ENCODE measurements at places on chromosomes 16 and 17.

GRCh38 chr16:49554681-49555080 is 181.1 kb downstream of the C16orf78 start:
- DNase-seq: no peak

DNA sequence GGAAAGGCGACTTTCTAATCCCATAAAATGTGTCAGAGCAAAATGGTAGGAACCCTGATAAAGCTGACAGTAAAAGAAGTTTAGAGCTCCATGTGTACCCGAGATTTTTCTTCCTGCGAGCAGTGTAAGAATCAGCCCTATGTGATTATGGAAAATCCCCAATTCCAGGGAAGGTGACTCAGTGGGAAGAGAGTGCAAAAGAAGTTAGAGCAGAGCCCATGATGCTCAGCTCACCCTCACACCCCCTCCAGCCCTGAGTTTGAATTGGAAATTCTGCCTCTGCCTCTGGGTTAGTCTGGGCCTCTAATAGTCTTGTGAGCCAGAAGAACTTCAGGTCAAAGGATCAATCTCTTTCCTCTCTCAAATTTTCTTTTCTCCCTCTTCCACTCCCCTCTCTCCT is 12.5 kb downstream of the C17orf78 start:
- peak; percentile 46 for DNase-seq

DNA sequence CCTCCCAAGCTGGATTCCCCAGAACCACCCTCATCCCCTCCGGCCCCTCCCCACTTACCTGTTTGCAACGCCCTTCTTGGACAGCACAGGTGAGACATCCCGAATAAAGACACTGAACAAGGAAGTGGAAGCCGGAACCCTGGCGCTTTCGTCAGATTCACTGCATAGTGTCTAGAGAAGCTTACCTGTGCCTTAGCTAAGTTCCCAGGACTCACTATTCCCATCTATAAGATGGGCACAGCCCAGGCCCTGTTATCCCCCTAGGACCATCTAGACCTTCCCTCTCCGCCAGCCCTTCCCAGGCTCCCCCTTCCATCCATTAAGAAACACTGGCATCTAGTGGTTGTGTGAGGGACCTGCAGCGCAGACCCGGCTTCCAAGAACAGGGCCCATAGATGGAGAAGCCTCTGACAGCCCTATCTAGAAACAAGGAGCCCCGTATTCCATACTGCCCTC is 26.9 kb upstream of the RPL38 start:
- peak; percentile 35 for DNase-seq

GRCh38 chr16:67676516-67676915 is 9.9 kb downstream of the C16orf86 start:
- DNase-seq: no peak

- no peak for DNase-seq
Measured at GRCh38 chr17:46889992-46890564, 32.9 kb upstream of the GOSR2 start.

DNA sequence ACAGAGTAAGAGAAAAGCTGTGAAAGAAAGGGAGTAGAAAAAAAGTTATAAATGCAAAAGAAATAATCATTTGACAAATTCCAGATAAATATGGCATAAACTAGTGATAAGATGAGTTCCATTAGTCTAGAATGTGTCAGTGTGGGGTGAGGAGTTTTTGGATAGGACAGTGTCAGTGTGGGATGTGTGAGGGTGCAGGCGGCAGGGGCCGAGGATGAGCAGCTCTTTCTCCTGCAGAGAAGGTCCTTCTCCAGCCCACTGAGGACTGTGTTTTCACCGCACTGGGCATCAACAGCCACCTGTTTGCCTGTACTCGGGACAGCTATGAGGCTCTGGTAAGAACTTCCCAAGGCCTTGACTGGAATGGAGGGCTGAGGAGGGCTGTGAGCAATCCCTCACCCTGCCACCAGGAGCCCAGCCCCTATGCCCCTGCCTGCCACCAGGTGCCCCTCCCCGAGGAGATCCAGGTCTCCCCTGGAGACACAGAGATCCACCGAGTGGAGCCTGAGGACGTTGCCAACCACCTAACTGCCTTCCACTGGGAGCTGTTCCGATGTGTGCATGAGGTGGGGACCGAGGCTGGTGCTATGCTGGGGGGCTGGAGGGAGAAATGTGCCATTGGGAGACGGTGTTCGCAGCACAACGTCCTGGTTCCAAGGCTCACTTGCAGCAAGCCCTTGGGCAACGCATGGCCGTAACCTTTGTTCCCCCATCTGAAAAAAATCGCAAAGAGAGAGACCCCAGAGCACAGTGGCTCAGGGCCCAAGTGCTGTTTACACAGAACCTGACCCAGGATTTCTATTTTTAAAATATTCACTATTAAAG is 13.1 kb downstream of the RAPGEFL1 start:
- no peak for DNase-seq

DNA sequence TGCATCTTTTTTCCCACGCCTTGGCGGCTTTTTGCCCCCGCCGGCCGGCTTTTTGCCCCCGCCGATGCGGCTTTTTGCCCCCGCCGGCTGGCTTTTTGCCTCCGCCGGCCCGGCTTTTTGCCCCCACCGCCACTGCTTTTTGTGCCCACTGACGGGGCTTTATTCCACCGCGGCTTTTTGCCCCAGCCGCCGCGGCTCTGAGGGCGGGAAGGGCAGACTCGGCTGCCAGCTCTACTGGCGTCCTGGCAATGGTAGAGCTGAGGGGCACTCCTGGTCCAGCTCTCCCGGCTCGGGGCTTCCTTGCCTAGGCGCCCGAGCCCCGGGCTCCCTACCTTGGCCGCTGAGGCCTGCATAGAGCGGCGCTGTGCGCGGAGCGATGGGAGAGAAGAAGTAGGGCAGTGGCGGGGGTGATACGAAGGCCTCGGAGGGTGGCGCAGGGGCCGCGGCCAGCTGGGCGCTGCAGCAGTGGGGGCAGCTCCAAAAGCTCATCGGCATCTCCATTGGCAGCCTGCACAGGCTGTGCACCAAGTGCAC is 591.4 kb downstream of the TP53TG3F start:
- DNase-seq: no peak

- no peak for DNase-seq
Measured at GRCh38 chr16:46889942-46890300, 5.8 kb downstream of the GPT2 start.

GRCh38 chr16:30760577-30761426 is 1.1 kb downstream of the CFAP119 start:
- DNase-seq: no peak

- no peak for DNase-seq
Measured at GRCh38 chr16:67150047-67150832, 558 bp downstream of the B3GNT9 start.

- DNase-seq: no peak
Measured at GRCh38 chr16:1275791-1276579, 20.1 kb downstream of the TPSD1 start.

- no peak for DNase-seq
Measured at GRCh38 chr17:6700948-6701307, 12.2 kb downstream of the SLC13A5 start.

GRCh38 chr16:54506741-54507500 is 220.3 kb upstream of the IRX3 start:
- no peak for DNase-seq

DNA sequence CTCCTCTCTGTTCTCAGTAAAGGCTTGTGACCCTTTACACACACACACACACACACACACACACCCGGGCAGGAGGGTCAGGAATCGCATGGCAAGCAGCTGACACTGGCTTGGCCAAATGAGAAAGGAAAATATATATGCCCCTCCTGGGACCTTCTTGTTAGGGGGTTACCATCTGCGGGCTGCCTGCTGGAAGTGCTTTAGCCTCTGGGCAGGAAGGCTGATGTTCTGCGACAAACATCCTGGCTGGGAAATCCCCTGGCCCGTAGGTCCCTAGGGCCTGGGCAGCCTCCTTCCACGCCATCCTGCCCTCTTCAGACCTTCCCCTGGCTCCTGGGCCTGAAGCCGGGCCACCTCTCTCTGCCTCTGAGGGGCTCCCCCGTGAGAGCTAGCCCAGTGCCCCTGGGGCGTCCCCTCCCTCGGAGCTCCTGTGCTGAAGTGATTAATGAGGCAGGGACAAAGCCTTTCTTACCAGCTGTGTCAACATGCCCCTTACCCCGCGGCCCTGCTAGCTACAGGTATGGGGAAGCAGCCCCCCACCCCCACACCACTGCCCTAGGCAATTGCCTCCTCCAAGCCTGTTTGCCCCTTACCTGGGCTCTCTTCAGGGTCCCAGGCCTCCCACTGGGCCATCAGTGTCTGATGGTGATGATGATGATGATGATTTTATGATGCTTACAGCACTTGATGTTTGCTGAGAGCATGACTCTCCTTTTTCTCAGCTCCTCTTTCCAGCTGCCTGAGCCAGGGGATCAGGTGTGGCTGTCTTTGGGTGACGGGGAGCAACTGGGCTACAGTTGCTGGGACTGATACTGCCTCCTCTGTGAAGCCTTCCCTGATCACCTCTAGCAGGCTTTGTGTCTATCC is 32.8 kb upstream of the ETV4 start:
- DNase-seq: no peak

DNA sequence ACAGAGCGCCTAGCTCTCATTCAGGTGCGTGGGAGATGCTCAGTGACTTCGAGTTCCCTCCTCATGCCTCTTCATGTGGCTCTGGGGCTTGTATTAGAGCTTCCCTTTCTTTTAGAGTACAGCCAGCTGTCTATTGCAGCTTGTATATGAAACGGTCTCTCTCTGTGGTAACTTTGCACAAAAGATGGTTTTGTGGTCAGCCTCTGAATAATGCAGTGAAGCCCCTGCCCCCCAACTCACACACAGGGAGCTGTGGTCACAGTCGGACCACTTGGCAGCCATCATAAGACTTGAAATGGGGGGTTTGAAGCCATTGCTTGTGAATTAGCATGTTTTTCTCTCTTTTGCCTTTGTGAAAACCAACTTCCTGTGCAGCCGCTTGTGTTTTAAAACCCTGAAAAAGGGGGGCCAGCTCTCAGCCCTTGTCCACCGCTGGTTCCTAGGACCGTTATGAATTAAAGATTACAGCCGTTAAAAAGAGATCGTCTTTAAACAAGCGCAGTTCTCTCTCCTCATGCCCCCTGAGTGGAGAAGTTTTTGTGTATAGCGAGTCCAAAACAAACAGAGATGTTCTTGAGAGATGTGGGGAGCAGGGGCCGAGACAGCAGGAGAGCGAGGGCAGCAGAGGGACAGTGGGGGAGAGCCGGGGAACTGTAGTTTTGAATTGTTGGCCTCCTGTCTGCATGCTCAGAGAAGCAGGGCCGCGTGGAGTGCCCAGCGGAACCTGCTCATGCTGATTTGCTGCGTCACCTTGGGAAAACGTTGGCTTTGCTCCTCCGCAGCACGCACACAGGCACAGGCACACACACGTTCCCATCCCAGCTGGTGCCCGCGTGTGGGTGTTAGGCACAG is 199.0 kb downstream of the MSI2 start:
- peak; percentile 65 for DNase-seq

DNA sequence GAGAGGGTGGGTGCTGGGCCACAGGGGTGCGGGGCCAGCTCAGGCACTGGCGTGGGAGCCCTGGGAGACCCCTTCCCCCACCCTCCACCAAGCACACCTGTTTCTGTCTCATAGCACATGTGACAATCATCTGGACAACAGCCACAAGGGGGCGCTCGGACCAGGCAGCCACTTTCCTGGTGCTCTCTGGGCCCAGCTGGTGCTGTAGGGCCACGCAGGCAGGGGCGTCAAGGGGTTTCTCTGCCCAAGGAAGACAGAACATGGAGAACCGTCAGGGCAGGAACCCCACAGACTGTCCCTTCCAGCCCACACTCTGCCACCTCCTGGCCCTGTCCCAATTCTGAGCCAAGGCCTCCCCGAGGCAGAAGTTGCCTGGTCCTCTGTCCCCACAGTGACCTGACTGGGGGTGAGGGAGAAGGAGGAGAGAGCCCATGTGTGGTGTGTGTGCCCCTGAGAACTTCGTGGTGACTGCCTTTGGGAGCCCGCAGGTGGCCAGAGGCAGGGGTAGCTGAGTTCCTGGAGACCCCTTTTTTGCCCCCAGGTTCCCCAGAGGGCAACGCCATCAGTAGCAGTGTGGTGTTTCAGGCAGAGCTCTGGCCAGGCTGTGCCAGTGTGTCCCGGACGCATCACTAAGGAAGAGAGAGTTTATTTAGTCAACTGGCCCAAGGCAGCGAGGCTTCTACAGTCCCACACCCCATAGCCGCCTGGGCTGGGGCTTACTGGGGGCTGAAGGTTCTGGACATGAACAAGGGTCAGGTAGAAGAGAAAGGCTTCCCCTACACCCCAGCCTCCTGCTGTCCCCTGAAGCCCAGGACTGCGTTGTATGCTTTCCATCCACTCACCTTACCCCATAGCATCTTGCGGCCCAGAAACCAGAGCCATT is 3.1 kb upstream of the SETD6 start:
- no peak for DNase-seq

DNA sequence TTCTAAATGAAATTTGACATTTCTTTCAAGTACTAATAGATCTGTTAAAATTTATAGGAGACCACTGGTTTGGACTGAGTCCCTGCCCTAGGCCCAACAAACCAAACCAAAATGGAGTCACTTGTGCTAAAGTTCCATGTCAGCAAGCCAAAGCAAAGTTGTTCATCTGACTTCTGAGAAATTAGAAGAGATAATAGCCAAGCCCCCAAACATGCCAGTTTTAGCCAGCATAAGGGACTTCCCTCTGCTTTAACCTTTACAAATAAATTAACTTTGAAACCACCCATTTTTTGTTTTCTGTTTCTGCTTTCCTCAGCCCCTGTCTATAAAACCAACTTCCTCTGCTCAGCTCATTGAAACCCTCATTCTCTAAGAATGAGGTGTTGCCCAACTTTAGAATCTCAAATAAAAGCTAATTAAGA is 18.9 kb downstream of the CDR2 start:
- DNase-seq: no peak

DNA sequence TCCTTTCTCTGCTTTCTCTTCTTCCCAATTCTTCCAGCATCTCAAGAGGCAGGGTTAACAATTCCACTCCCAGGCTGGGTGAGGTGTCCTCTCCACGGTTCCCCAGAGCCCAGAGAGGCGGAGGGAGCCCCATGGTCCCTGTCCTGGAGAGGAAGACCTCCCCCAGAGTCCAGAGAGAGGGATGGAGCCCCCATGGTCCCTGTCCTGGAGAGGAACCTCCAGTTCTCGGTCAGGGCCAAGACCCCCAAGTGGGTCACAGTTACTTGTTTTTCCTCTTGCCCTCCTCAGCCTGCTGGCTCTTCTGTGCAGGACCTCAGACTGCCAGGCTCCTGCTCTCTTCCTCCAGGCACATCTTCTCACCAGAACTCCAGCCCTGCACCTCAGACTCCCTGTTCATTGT is 135.2 kb downstream of the RPTOR start:
- DNase-seq: no peak

DNA sequence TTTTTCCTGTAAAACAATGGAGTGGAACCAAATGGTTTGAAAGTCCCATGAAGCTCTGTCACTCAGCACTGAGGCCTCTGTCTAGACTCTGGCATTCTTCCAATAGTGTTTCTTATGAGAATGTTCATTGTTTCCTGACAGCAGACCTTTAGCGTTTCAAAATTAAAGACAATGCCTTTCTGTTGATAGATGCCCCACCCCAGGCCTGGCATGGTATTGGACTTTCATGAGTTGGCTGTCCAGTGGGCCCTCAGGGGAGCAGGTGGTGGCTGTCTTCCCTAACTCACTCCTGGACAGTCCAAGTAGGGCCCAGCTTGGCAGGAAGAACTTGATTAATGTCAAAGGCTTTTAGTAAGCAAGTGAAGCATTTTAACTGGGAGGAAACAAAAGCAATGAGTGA is 186.5 kb upstream of the CCL2 start:
- no peak for DNase-seq
